ENCODE measurements at places on chromosomes 7 and 10.

DNA sequence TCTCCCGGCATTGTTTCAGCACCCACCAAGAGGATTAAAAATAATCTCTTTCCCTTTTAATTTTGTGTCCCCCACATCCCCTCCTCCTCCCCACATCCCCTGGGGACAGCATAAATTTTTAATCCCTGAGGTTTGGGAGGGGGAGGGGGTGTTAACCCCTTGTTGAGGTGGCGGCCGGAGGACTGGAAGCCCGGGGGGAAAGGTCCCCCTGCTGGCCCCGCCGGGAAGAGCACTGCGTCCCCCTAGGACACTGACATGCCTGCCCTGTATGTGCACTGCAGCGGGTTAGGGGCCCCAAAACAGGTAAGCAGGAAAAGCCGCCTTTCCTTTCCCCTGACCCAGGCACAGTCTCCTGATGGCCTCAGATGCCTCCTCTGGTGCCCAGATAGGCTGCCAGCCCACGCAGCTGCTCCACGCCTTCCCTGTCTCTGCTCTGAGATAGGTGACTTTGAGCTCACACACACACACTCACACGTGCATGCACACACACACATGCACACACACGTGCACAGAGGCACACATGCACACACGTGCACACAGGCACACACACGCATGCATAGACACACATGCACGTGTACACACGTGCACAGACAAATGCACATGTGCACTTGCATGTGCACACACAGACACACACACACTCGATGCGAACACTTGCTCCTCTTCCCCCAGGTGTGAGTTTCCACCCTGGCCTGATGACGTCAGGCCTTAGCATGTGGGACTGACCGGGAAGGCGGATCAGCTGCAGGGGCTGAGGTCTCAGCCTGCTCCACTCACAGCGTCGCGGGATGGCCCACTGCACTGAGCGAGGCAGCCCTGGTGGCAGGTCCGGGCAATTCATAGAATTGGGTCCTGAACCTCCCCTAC is 12.3 kb downstream of the CNPY1 start:
- no peak for DNase-seq

- DNase-seq, result no peak
These were observed 157.9 kb upstream of the GRM3 start for GRCh38 chr7:86485827-86486226.

DNA sequence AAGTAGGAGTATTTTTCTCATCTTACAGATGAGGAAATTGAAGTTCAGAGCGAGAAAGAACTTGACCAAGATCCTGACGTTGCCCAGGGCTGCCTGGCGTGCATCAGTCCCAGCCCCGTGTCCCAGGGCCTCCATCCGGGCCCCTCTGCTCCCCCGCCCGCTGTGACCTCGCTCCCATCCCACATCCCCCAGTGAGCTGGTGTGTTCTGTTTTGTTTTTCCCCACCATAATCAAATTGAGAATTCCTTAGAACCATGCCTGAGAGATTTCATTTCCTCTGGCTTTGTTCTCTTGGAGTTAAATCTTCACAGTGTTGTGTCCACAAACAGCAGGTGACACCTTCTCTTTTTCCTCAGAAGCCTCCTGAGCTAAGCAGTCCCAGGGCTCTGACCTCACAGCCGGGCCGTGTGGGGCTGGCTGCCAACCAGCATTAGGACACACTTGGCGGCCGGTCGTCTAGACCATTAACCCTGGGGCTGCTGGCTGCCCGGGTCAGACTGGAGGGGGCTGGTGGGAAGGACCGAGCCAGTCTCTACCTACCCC is 44.3 kb downstream of the PFKP start:
- no peak for DNase-seq

DNA sequence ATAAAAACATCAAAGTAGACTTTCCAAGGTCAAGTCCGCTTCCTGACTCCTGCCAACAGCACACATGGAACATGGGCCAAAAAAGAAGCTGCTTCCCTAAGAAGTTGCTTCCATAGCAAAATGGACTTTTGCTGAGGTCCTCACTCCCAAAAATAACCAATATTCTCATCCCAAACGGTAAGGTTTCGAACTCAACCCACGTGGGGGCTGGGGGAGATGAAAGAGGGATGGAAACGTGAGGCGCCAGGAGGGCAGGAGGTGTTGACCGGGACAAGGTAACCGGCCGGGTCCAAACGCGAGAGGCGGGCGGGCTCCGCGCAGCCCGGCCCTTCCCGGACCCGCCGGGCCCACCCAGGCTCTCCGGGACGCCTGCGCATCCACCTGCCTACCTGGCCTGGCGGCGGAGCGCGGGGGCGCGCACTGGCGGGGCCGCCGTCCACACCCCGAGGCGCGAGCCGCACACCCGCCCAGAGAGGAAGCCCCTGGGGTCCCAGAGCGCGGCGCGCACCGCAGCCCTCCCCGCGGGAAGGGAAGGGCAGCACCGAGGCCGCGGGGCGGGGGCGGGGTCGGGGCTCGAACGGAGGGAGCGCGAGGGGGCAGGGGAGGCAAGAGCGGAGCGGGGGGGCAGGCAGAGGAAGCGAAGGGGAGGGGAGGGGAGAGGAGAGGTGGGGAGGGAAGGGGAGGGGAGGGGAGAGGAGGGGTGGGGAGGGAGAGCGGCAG is 742 bp downstream of the LMBR1 start:
- DNase-seq, result peak; percentile 32

GRCh38 chr7:2317556-2318293 is 3.5 kb upstream of the SNX8 start:
- no peak for DNase-seq

- peak; percentile 50 for DNase-seq
These were observed 788 bp downstream of the AKAP9 start for GRCh38 chr7:91941450-91941849.

Data from umbilical cord (tissue), 2 donors.